Thoracic aorta (tissue), 2 donors: ENCODE measurements at places on chromosomes 16 and 17.

DNA sequence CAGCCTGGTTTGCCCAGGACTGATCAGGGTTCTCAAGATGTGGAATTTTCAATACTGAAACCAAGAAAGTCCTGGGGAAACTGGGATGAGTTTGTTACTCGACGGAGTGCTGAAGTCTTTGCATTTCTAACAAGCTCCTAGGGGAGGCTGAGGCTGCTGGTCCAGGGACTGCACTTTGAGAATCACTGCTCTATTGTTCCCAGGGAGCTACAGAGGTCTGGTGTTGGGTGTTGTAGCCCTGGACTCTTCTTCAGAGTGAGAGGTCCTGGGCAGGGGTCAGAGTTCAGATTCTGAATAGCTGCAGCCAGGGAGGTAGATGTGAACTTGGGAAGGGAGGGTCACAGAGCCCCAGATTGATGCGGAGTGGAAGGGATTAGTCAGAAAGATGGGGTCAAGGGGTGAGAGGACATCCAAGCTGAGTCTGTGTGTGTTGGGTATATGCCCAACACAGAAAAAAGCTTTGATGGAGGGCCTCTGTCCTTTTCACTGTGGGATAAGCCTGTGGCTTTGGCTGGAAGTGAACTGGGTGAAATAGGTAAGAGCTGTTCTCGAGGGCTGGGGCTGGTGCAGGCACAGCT is 14.1 kb downstream of the TMEM238L start:
- no peak for DNase-seq

- no peak for DNase-seq
Observed at GRCh38 chr17:74008196-74008595, 195.3 kb upstream of the RPL38 start.

DNA sequence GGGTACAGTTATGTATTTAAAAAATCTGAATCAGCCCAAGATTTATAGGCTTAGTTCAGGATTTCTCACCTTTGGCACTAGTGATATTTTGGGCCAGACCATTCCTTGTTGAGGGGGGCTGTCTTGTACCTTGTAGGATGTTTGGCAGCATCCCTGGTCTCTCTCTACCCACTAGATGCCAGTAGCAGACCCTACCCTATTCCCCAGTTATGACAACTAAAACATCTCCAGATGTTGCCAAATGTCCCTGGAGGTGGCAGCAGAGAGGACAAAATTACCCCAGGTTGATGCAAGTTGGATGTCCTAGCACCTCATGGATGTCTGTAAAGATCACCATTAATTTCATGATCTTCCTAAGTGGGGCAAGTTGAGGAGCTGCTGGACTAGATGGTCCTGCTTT is 45.8 kb downstream of the SYT17 start:
- no peak for DNase-seq

GRCh38 chr17:8944748-8945147 is 20.8 kb downstream of the PIK3R5 start:
- no peak for DNase-seq

DNA sequence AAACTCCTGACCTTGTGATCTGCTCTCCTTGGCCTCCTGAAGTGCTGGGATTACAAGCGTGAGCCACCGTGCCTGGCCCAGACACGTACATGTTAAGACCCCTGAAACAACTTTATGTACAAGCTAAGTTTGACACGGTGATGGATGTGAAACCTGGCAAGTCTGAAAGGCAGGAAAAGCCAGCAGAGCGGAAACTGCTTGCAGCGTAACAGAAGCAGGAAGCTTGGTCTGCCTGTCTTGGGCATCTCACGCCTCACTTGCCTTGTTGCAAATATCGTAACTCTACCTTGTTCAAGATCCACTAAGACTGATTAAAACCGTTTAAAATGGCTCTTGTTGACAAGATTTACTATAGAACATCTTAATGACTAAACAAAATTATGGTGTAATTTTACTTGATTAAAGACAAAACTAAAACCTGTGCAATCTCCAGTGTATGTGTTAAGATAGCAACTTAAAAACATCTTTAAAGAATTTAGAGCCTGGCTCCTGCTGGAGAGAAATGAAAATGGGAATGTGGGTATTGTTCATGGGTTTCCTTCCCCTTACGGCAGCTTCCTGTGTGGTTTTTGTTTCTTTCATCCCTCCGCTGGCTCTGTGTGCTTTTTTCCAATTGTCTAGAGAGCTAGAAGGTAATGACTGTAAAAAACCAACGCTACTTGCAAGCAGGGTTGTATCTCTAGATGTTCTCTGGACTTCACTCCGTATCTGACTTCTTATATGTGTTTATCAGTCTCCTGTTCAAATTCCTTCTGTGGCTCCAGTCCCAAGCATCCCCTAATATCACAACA is 477.6 kb downstream of the XYLT1 start:
- DNase-seq: no peak

- no peak for DNase-seq
Observed at GRCh38 chr16:82694239-82694874, 67.6 kb downstream of the CDH13 start.

GRCh38 chr17:66523378-66524200 is 221.2 kb downstream of the PRKCA start:
- no peak for DNase-seq

DNA sequence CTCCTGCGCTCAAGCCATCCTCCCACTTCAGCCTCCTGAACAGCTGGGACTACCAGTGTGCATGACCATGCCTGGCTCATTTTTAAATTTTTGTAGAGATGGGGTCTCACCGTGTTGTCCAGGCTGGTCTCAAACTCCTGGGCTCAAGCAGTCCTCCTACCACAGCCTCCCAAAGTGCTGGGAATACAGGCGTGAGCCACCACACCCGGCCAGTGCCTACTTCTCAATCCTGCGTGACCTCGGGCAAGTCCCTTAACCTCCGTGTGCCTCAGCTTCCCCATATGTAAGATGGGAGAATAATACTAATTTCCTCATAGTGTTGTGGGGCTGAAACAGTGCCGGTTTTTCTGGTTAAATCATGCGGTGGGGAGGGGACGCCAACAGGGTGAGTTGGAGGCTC is 143.5 kb upstream of the CIBAR2 start:
- no peak for DNase-seq
